HCT116 (cell line): ENCODE measurements at places on chromosomes 7 and 10. TPM values are rescaled to one million over a fixed set of nuclear protein-coding genes. Genes with fewer than 3 reads are reported as not detected.

GRCh38 chr10:71679425-71679824, 40.2 kb downstream of the C10orf105 start:
- DNase-seq: no peak

DNA sequence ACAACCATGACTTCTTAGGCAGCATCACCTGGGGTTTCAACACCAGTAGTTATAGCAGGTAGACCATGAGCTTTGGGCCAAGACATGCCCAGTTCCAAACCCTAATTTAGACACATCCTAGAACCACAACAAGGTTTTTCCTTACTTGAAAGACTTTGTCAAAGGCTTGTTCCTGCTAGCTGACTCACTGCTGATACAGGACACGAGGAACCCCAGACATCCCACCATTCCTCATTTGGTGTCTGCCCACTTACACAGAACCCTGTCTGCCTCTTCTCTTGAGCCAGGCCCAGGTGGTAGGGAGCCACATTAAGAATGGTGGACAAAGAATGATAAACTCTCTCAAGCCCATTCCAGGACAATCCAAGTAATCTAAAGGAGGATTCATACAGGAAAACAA, 109.0 kb downstream of the CCDC71L start:
- no peak for DNase-seq

Gene PRF1
- total RNA-seq: 6.4 TPM

DNA sequence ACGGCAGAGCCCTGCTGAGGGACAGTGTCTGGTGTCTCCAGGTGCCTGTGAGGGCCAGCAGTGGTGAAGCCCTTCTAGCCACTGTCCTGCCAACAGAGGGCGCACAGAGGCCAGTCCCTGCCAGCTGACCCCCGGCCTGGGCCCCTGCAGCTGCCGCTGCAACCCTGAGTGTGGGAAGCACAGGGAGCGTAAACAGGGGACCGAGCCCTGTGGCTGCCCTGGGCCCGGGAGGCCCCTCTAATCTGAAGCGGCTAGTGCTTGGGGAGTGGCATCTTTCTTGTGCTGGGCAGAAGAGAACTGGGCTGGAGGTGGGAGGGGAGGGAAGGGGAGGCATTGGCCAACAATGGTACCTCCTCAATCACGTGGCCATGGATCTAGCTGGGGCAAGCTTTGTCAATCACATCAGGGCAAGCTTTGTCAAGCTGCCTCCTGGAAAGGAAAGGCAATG, 34.6 kb downstream of the TRIM8 start:
- DNase-seq: no peak

Gene OR2A1
- total RNA-seq: not detected

Gene HPS1
- total RNA-seq: 64.3 TPM

- DNase-seq: no peak
Observed at GRCh38 chr10:107280293-107280692, 115.8 kb upstream of the SORCS1 start.

DNA sequence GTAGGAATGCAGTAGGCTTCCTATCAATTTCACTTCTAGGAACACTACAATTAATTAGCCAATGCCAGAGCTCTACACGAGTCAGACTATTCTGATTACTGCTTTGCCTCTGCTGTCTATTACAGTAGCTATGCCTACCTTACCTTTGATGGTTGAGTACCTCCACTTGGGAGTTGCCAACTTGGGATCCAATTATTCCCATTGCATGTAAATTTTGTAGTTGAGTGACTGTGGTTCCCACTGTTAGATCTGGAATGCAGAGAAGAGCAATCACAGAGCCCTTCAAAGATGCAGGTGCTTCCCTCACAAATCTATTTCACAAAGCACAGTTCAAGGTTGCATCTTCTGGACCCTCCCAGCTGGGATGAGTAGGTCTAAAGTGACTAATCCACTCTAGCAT, 62.9 kb upstream of the AASS start:
- DNase-seq: no peak

DNA sequence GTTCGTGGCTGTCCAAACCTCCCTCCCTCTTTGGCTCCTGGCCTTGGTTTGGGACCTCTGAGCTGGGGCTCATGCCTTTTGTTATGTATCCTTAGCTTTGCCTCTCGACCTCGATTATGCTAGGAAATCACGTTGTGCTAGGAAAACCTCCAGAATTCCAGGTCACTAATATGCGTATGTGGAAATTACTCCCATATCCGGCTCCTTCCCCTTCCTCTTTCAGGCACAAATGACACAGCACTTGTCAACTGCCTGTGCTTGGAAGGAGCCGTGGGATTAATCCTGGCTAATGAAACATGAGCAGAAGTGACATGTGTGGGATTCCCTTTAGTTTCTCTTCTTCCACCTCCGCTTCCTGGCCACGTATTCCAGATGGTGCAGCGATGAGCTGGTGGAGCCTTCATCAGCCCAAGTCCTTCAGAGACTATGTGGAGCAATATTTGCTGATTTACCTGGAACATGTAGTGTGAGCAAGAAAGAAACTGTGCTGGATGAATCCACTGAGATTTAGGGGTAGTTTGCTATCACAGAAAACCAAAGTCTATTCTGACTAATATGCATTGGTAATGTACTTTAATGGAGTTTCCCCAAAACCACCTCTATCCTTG, 149.2 kb downstream of the REEP3 start:
- no peak for DNase-seq

GRCh38 chr10:3471472-3471871, 298.9 kb upstream of the PITRM1 start:
- no peak for DNase-seq

DNA sequence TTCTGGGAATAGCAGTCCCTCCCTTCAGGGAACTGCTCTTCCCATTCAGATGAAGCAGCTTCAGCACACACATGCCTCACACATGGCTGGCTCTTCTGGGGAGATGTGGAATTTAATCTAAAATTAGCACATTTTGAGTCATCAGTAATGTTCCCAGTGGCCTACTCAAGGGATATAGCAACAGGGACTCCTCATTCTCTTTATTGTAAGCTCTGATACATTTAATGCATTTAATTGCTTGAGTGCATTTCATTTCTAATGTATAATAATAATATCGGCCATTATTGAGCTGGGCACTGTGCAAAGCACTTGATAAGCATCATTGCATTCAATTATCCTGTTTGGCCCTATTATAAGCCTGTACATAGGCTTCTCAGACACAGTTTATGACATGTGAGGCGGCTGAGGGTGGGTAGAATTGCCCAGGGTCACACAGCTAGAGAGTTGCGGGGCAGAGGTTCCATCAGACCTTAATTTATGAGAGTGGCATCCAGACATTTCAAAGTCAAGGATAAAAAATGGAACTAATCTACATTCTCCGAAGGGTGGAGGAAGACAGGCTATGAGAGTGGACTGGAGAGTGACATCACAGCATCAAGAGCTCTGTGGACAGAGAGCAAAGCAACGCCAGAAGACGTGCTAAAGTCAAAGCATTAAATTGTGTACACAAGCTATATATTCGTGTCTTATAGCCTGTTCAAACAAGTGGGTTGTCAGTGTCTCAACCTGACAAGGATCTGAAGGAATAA, 76.8 kb downstream of the LANCL2 start:
- no peak for DNase-seq

DNA sequence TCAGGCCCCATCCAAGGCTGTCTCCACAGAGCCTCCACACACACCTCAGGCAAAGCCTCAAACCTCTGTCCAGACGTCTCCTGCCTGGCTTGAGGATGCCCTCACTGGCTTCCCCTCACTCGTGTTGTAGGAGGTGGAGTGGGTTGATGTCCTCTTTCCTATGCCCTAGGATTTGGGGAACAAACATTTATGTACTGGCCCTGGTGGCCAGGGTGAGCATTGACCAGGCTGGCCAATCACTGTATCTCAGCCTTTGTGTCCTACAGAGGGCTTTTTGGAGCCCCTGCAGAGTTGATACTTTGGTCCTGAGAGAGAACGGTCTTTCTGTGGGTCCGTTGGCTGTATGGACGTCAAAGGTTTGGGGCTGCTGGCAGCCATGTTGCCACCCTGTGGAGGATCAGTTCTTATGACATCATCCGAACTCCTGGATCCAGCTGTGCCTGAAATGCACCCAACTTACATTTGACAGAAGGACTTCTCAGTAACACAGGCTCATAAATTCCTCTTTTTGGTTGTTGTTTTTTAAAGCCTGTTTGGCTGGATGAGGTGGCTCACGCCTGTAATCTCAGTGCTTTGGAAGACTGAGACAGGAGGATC, 2.3 kb upstream of the GRID2IP start:
- DNase-seq: no peak

Gene ABCA13
- total RNA-seq: not detected

DNA sequence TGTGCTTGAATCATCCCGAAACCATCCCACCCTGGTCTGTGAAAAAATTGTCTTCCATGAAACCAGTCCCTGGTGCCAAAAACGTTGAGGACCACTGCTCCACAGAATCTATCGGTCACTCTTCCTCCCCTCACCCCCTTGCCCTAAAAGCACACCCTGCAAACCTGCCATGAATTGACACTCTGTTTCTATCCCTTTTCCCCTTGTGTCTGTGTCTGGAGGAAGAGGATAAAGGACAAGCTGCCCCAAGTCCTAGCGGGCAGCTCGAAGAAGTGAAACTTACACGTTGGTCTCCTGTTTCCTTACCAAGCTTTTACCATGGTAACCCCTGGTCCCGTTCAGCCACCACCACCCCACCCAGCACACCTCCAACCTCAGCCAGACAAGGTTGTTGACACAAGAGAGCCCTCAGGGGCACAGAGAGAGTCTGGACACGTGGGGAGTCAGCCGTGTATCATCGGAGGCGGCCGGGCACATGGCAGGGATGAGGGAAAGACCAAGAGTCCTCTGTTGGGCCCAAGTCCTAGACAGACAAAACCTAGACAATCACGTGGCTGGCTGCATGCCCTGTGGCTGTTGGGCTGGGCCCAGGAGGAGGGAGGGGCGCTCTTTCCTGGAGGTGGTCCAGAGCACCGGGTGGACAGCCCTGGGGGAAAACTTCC, 784 bp upstream of the SERPINE1 start:
- no peak for DNase-seq

Gene TRIL
- not detected for total RNA-seq

- no peak for DNase-seq
Observed at GRCh38 chr10:7337431-7338171, 73.2 kb downstream of the SFMBT2 start.
